ENCODE measurements at places on chromosomes 2 and 18.
A peak's percentile ranks its signal among the peaks of the same experiment; 100 is the strongest.

DNA sequence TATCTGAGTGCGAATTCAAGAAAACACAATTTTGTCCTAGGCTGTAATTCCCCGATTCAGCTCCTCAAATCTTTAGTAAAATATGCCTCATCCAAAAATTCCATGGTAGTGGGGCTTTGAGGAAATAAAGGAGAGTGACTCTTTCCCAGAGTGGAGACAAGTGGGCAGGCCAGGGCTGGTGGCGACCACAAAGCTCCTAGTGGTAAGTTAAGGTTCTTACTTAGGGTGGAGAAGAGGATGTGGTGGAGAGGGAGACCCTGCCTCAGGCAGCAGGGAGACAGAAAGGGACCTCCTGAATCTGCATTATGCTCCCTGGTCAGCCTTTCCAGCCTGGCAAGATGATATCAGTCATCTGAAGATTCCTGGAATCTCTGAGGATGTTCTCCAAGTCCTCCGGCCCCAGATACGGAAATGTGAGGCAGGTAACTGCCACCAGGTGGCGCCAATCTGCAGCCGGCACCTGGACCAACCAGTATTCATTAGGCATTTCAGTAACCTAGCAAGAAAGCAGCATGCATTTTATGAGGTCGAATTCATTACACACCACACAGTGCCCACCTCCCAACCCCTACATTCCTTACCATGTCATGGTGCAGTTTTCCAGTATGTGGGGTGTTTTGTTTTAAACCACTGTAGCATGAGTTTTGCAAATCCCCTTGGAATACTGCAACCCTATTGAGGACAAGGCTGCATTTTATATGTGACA, 106.4 kb downstream of the POLE4 start:
- peak; percentile 87 for DNase-seq

DNA sequence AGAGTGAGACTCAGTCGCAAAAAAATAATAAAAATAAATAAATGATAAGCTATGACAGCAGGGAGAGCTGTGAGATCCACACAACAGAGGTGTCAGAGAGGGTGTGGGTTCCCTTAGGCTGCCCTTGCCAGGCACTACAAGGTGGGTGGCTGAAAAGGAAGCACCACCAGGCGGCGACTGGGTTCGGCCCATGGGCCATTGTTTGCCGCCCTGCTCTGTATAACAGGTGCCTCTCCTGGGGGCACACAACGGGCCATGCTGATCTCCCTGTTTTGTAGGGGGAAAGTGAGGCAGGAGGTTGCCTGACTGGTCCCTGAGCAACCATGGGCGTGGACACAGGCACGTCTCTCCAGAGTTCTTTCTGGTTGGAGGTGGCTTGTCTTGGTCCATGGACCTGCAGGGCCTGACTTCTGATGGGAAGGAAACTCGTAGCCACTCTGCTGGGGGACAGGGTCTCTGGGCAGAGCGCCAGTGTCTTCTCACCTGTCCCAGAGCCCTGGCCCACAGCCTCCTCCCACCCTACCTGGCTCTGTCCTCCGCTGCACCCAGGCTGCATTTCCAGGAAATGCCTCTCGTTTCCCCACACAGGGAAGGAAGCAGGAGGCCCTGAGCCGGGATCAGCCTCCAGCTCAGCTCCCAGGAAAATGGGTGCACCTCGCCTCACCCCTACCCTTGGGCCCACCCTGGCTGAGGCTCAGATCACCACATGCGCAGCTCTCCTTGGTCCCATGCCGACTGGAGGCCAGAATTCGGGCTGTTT, 109.6 kb upstream of the ODC1 start:
- DNase-seq, result no peak

- DNase-seq, result no peak
These were observed 183.4 kb upstream of the ERBB4 start for GRCh38 chr2:212722046-212722445.

DNA sequence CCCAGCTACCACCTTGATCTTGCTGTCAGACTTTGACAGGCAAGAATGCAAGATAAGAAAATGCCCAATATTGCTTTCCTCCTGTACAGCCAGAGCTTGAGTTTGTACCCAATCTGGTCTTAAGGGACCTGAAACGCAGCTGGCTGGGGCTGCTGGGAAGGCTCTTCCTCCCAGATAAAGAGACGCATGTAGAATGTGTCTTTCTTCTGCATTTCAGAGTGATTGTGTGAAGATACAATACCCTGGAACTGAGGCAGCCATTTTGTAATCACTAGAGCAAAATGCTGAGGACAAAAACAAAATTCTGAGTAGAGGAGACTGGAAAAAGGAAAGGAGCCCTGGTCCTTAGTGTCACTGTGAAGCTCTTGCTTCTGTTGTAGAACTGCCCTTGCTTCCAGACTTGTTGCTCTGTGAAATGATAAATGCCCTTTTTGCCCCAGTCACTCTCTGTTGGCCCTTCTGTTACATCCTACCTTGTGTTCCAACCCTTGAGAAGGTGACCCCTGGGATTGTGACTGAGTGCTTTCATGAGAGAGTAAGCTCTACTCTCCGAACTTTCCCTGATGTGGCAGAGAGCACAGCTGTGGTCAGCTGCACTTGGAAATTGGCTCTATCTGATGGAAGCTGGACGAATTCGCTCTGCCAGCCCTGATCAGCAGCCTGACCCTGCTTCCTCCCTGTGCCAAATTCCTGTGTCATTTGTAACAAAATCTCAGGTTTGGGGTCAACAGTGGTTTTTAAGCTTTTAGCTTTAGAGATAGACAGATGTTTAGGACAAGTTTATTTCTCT, 137.4 kb upstream of the RBMS1 start:
- DNase-seq, result peak; percentile 53

- DNase-seq, result no peak
These were observed 49.5 kb upstream of the CD226 start for GRCh38 chr18:69996951-69997798.

DNA sequence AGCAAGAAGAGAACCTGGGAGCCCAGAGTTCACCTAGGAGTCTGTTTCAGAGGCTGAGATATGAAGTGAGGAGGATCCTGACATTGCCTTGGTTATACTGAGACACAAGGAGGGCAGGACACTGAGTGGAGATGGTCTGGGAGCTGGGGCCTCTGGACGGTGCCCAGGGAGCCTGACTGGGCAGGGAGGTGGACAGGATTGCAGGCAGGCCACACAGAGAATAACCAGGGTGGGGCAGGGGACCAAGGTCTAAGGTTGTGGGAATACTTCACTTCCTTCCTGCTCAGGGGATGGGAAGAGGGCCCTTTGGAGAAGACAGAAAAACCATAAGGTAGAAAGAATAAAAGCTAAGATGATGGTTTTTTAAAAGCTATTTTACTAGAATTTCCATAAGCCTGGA, 18.7 kb downstream of the EDAR start:
- no peak for DNase-seq
